CD4-positive, alpha-beta T cell treated with Interleukin-21 for 1 hour (primary cell): ENCODE measurements at places on chromosomes 11 and 22.

DNA sequence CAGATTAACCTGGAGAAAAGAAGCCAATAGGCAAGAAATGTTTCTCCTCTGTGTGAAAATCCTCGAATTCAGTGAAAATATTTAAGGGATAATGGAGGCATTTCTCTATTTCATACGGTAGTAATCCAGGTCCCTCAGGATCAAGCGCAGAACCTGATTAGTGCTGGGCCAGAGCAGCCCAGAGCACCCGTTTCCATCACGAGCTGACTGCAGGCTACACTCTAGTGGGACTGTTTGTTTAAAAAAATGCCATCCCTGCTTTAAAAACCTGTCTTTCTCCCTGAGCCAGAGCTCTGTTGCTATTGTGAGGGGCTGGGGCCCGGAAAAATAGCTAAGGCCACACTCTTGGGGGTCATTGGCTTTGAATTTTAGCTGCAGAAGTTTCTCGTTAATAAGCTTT is 223.2 kb upstream of the E2F8 start:
- no peak for DNase-seq

- DNase-seq = no peak
These were observed 3.8 kb downstream of the NADSYN1 start for GRCh38 chr11:71456831-71457230.

- no peak for DNase-seq
These were observed 536.8 kb upstream of the ANO5 start for GRCh38 chr11:21656065-21656464.

DNA sequence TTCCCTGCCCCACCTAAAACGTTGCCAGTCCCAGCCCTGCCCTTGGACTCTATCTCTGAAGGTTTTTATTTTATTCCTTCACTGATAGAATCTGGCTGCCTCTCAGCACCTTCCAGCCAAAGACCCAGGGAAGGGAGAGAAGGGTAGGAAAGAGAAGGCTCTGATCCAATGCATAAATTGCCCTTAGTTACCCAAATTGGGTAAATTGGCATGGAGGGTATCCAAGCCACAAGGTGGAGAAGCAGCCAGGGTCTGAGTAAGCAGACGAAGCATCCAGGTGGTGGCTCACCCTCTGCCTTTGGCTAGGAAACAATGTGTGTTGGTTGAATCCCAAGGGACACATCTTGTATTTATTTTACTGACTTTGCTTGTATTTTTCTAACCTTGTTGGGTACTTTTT is 89.0 kb downstream of the FEZ1 start:
- no peak for DNase-seq

GRCh38 chr22:49953680-49954344 is 6.8 kb upstream of the PIM3 start:
- DNase-seq = no peak

GRCh38 chr11:71204748-71205664 is 47.4 kb downstream of the SHANK2 start:
- DNase-seq = no peak

DNA sequence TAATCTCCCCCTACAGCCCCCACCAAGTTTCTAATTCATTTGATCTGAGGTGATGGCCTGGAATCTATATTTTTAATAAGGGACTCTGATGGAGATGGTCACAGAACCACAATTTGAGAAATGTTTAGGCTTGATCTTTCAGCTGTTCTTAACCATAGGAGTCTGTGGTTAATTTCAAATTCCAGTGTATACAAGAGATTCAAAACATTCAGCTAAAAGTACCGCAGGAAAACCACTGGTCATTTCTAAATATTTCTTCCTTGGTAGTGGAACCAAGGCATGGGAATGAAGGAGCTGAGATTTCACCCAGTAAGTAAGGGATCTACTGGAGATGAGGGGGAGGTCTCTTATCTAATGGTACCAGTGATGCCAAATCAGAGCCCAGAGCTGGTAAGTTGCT is 18.3 kb upstream of the GALNT18 start:
- no peak for DNase-seq
